Progenitor cell of endocrine pancreas (in vitro differentiated cells): ENCODE measurements at places on chromosomes 4 and X. TPM values are rescaled to one million over a fixed set of nuclear protein-coding genes. Genes with fewer than 3 reads are reported as not detected.

GRCh38 chr4:144355811-144356757 lies 215.6 kb upstream of the GYPA start:
- H3K27ac ChIP-seq, result peak overlapping the region; percentile 22
- peaks cover 16% of the 10 kb centered on the region for H3K27me3 ChIP-seq
- no peaks in the 10 kb centered on the region for H3K36me3 ChIP-seq
- H3K4me3 ChIP-seq, result no peak overlapping the region

GRCh38 chr4:41174444-41174843 lies 39.9 kb downstream of the APBB2 start:
- H3K4me1 ChIP-seq, result peaks cover 34% of the 10 kb centered on the region
- no peak for DNase-seq

GPR119 gene
- 1.6 and 3.1 TPM in 2 replicates for total RNA-seq

DNA sequence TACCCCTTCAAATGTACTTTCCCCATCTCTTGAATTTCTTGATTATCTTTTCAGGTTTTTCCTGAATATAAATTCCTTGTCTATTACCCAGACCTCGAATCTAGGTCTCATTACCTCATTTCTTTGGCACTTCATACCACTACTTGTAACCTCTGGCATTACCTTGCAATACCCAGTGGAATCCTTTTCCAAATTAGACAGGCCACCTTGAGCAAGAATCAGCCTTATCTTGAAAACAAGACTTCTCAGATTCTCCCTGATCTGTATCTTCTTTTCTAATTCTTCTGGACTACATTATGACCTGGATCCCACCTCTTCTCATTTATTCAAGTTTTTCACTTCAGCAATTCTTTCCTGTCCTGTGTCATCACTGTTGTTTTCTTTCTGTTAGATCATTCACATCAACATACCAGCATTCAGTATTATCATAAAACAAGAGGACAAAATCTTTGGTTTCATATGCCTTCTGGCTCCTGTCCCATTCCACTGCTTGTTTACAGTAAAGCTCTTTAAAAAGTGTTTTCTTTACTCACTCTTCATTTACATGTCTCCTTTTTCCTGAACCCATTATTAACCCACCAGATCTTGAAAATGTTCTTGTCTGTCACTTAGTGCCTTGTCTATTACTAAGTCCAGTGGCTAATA lies 275.6 kb upstream of the HS3ST1 start:
- no peaks in the 10 kb centered on the region for H3K27me3 ChIP-seq
- H3K4me1 ChIP-seq, result no peaks in the 10 kb centered on the region
- no peak overlapping the region for H3K27ac ChIP-seq
- no peak for DNase-seq

GABRG1 gene
- total RNA-seq, result not detected in 2 replicates

- H3K36me3 ChIP-seq, result peaks cover 3% of the 10 kb centered on the region
- no peak overlapping the region for H3K4me3 ChIP-seq
- H3K27me3 ChIP-seq, result no peaks in the 10 kb centered on the region
- H3K4me1 ChIP-seq, result no peaks in the 10 kb centered on the region
Observed at GRCh38 chr4:113790478-113790877, 28.9 kb upstream of the CAMK2D start.
